Transverse colon (tissue), 4 donors: ENCODE measurements at places on chromosomes 3 and 15. TPM values are rescaled to one million over a fixed set of nuclear protein-coding genes. Genes with fewer than 3 reads are reported as not detected.

DNA sequence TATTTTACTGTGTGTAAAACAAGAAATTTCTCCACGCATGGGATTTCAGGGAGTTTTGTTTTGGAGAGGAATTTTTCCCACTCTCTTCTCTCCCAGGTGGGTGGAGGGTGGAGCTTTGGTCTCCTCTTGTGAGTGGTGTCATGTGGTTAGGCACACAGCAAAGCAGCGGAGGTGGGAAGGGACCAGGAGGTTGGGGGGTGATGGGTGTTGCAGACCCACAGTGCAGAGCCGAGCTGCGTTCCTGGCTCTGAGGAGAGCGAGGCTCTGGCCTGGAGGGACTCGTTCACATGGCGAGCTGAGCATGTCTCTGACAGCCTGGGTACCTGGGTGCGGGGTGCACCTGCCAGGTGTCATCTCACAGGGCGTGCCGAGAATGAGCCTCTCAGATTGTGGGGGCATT, 87.8 kb downstream of the RYR3 start:
- H3K4me3 ChIP-seq = no peak overlapping the region
- no peak for DNase-seq
- H3K4me1 ChIP-seq = no peaks in the 10 kb centered on the region
- H3K36me3 ChIP-seq = no peaks in the 10 kb centered on the region
- H3K27ac ChIP-seq = no peak overlapping the region

DNA sequence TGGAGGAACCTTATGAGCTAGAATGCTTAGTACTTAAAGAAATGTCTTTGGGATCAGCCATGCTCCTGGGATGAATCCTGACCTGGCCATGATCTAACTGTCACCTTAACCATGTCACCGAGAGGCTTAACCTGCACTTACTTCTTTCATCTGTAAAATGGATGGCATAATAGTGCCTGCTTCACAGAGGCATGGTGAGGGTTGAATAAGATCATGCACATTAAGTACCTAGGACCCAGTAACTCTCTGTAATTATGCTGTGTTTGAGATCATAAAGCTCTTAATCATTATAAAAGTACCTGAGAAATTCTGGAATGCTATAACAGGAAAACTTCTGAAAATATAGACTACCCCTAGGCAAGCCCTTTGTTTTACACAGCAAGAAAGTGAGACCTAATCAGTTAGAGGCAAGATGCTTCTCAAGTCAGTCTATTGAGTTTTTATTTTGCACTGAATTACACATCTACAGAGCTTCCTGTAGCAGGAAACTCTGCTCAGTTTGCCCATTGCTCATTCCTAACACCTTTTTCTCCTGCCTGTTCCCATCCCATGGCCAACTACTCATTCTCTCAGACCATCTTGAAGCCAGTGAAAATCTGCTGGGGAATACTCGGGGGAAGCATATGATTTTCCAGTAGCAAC, 1015.5 kb upstream of the CFAP20DC start:
- H3K36me3 ChIP-seq = no peaks in the 10 kb centered on the region
- H3K27me3 ChIP-seq = no peaks in the 10 kb centered on the region
- no peaks in the 10 kb centered on the region for H3K4me1 ChIP-seq

DNA sequence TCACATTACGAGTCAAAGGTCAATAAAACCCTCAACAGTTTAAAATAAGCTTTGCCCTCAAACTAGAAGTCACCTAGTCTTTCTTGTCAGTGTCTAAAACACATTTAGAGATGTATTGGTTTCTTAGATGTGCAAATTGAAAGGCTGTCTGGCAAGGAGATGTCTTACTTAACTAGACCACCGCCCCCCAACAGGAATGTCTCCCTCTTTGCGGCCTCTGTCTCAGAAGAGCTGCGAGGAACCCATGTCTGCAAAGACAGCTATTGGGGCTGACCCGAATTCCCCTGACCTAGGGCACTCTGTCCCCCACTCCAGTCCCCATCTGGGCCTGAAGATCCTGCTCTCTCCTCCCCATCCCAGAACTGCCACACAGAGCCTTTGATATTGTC, 46.3 kb downstream of the ZIC4 start:
- no peak for DNase-seq
- H3K4me1 ChIP-seq = no peaks in the 10 kb centered on the region
- no peaks in the 10 kb centered on the region for H3K36me3 ChIP-seq
- peaks cover 99% of the 10 kb centered on the region for H3K27me3 ChIP-seq

- H3K4me1 ChIP-seq = peaks cover 45% of the 10 kb centered on the region
- H3K4me3 ChIP-seq = no peak overlapping the region
- no peaks in the 10 kb centered on the region for H3K27me3 ChIP-seq
- H3K27ac ChIP-seq = peak overlapping the region; percentile 34
Observed at GRCh38 chr3:171375666-171376595, 84.3 kb downstream of the TNIK start.

GRCh38 chr3:72957297-72957696, 39.3 kb upstream of the PPP4R2 start:
- no peaks in the 10 kb centered on the region for H3K36me3 ChIP-seq
- no peaks in the 10 kb centered on the region for H3K27me3 ChIP-seq
- no peak overlapping the region for H3K27ac ChIP-seq
- H3K4me1 ChIP-seq = peaks cover 7% of the 10 kb centered on the region

DNA sequence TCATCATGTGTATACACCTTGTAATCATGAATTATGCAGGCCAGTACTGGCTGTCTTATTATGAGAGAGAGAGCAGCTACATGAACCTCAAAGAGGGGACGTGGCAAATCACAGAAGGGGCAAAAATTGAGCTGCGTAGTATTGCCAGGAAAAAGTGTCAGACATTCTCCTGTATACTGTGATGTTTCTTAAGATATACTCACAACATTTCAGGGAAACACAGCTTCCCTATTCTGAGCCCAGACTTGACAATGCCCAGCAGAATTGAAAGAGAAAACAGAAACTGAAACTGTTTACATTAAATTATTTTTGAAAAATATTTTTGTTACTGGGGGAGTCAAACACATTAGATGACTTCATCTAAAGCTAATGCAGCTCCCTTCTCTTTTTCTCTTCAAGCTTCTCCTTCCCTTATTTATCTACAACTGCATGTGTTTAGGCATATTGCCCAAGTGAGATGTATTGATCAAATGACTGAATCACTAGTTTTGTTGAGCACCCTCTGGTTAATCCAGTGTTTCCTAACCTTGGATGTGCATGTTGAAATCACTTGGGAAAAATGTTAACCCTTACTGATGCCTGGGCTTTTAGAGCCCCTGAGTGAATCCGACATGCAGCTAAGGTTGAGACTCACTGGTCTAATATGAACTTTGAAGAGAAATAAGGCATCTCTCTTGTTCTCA, 39.5 kb downstream of the CADPS start:
- no peak overlapping the region for H3K4me3 ChIP-seq
- H3K4me1 ChIP-seq = no peaks in the 10 kb centered on the region
- H3K36me3 ChIP-seq = no peaks in the 10 kb centered on the region
- no peaks in the 10 kb centered on the region for H3K27me3 ChIP-seq
- no peak for DNase-seq
- no peak overlapping the region for H3K27ac ChIP-seq

DNA sequence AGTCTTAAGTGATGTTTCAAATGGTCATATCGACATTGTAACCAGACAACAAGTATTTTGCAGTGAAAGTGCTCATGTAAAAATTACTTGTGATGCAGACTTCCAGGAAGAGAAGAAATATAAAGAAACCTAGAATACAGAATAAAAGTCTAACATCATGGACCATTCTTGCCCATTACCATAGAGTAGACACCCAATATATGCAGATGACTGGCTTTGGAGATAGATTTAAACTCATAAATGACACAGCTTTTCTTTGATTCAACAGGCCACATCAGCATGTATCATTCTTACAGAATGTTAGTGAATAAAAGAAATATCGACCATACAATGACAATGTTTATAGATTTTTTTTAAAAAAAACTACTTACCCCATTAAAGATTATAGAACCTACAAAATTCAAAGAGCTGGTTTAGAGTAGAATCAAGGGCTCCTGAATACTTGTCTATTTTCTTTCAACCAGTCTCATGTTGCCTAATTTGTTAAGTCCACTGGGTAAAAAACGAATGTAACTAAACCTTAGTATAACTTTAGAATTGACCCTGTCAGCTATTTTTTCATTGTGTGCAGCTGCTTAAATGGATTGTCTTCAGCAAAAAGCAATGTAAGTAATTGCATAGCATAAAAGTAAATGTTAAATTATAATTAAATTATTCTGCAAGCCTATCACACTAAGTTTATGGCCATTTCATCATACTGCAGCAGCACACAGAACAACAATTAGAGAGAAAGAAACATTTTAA, 268.7 kb upstream of the AGTR1 start:
- no peaks in the 10 kb centered on the region for H3K36me3 ChIP-seq
- H3K4me1 ChIP-seq = no peaks in the 10 kb centered on the region
- no peaks in the 10 kb centered on the region for H3K27me3 ChIP-seq
- H3K27ac ChIP-seq = no peak overlapping the region
- no peak overlapping the region for H3K4me3 ChIP-seq

DNA sequence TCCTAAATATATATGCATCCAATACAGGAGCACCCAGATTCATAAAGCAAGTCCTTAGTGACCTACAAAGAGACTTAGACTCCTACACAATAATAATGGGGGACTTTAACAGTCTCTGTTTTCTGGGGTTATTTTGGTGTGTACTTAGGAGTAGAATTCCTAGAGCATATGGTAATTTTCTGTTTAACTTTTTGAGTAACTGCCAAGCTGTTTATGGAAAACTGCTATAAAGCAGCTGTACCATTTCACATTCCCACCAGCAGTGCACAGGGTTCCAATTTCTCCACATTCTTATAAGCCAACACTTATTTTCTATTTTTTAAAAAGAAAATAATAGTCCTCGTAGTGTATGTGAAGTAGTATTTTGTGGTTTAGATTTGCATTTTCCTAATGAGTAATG, 68.9 kb downstream of the DOCK3 start:
- no peak for DNase-seq
- H3K36me3 ChIP-seq = no peaks in the 10 kb centered on the region
- H3K27me3 ChIP-seq = no peaks in the 10 kb centered on the region
- no peak overlapping the region for H3K4me3 ChIP-seq
- no peaks in the 10 kb centered on the region for H3K4me1 ChIP-seq

The ANKRD63 gene
- total RNA-seq = not detected

The GPR87 gene
- not detected for total RNA-seq

The NR2E3 gene
- total RNA-seq = not detected
